ENCODE measurements at places on chromosomes 5 and 9.

- peak; percentile 32 for DNase-seq
Observed at GRCh38 chr5:65102976-65103711, 334.4 kb downstream of the CWC27 start.

GRCh38 chr5:63170486-63170885 lies 591.9 kb downstream of the LRRC70 start:
- no peak for DNase-seq

DNA sequence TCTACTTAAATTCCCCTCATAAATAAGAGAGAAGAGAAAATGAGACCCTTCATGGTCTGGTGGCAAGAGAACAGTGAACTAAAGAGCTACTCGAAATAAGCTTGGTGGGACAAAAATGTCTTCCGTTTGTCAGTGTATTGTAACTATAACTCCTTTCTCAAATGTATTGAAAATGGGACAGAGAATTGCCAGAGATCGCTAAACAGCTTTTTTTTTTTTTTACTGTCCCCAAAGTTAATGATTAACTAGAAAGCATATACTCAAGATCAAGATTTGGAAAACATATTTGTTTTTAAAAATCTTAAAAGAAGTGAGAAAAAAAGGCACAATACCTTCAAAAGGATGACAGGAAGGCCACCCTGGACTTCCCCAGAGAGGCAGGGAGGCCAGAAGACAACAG lies 206.4 kb upstream of the CTNND2 start:
- no peak for DNase-seq

- DNase-seq, result no peak
Observed at GRCh38 chr5:15587916-15588315, 87.9 kb downstream of the FBXL7 start.

DNA sequence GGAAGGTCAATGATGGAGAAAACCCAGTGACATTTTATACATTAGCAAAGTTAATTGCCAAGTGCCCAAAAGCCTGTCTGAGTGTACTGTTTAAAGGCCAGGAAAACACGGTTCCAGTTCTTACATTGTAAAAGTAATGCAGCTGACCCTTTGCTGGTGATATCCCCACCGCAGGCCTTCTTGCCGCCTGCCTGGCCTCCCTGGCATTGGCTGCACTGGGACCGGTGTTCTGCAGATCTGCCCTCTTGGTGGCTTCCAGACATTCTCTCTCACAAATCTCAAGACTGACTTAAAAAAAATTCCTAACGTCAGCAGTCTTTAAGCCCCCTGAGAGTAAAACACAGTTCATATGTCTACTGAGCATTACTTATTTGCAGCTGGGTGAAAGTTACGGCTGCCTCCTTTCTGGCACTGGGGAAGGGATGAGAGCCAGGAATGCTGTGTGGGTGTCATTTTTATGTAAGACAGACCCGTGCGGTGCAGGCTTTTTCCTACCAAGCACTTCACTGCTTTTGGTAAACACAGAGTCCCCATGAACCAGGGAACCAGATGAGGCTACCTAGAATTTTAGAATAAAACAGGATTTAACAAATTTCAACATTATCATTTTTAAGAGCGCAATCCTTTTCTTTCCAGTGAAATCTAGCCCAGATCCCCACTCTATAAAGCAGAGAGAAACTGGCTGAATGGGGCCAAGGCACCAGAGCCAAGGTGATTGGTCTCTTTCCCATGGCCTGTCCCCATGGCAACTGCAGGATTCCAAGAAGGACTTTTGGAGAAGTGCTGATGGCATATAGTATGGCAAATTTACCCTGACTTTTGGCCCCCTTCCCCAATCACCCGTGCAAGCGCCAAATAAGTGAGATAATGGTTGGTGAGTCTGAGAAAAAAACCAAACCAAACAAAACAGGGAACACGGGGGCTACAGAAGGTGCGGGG lies 80.8 kb downstream of the LMNB1 start:
- DNase-seq, result no peak

DNA sequence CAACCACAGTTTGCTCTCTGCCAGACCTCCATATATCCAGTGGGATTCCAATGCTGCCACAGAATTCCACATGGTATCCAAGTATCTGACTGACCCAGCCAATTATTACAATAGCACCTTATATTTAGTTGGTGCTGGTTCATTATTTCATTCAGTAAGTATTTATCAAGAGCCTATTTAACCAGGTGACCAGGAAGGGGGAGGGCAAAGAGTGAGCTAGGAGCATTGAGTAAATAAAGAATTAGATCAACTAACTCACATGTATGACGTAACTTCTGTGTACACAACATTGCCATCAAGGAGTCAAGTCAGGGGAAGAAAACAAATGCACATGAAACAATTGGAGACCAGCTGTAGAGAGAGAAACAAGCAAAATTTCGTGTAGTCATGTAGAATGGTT lies 207.1 kb upstream of the PAPPA start:
- no peak for DNase-seq

DNA sequence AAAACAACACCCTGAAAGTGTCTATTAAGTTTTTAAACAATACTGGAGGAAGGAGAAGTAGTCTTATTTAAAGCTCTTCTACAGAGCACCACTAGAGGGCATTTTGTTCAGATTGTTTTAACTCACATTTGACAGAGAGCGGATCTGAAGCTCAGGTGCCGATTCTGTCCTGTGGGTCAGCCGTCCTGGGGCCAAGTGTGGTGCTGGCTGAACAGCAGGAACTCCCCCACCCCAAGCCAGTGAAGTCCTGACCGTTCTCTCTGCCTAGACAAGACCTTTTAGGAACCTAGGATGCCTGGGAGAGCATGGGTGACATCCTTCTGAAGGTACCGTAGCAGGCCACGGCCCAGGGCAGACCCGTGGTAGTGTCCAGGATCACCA lies 3.9 kb downstream of the EXOC3 start:
- DNase-seq, result no peak
